ENCODE measurements at places on chromosomes 5 and 9. TPM values are rescaled to one million over a fixed set of nuclear protein-coding genes. Genes with fewer than 3 reads are reported as not detected.

AUH gene
- total RNA-seq: 20.8 TPM

ADAMTS16 gene
- total RNA-seq: 3.9 TPM

HAND1 gene
- total RNA-seq: 0.14 TPM

ITGA2 gene
- total RNA-seq: 72.5 TPM

NR2F1 gene
- 17.2 TPM for total RNA-seq

PDLIM4 gene
- total RNA-seq: 95.6 TPM

PRELID2 gene
- 21.7 TPM for total RNA-seq

TMC1 gene
- 0.28 TPM for total RNA-seq

ANKHD1 gene
- 69.1 TPM for total RNA-seq

COL15A1 gene
- total RNA-seq: 49.9 TPM

GABRP gene
- not detected for total RNA-seq

IFNA2 gene
- total RNA-seq: not detected

NUTM2G gene
- not detected for total RNA-seq

OLFML2A gene
- total RNA-seq: 2.1 TPM

EMB gene
- 5.0 TPM for total RNA-seq

TBC1D13 gene
- total RNA-seq: 12.5 TPM

CBY3 gene
- total RNA-seq: not detected

RPL7A gene
- 1,358 TPM for total RNA-seq

MAMDC2 gene
- total RNA-seq: 0.30 TPM

CCNI2 gene
- total RNA-seq: not detected

Data from smooth muscle cell of the umbilical artery (primary cell).